ENCODE measurements at places on chromosomes 5 and 9.

DNA sequence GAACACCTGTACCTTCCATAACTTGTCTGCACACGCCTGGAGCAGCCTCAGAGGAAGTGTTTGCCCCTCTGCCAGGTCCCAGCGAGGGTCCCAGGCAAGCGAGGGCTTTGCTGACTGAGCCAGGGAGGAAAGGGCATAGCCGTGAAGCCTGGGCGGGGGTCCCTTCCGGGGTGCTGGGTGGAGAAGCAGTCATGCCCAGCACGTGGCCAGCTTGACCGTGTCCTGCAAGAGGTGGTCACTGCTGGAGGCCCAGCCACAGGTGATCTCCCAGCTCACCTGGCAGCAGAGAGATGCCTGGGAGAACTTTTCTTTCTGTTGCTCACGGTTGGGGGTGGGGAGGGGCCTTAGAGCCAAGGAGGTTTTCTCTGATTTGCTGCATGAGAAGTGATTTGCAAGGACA lies 195.3 kb downstream of the CACNA1B start:
- DNase-seq: no peak

DNA sequence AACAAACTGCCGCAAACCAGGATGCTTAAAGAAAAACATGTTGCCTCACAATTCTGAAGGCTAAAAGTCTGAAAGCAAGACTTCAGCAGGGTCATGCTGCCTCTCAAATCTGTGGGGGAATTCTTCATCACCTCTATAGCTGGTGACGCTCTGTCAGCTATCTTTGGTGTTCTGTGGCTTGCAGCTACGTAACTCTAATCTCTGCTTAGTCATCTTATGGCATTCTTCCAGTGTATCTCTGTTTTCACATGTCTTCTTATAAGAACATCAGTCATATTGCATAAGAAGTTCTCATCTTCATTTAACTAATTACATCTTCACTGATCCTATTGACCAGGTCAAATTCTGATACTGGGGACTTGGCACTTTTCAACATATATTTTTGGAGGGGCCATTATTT lies 243.0 kb downstream of the CDH10 start:
- DNase-seq: no peak

- no peak for DNase-seq
Observed at GRCh38 chr5:132253452-132254320, 3.8 kb upstream of the PDLIM4 start.

- no peak for DNase-seq
Observed at GRCh38 chr5:140540227-140540626, 7.2 kb upstream of the EIF4EBP3 start.

GRCh38 chr5:160469156-160470144 lies 47.8 kb downstream of the PTTG1 start:
- no peak for DNase-seq

DNA sequence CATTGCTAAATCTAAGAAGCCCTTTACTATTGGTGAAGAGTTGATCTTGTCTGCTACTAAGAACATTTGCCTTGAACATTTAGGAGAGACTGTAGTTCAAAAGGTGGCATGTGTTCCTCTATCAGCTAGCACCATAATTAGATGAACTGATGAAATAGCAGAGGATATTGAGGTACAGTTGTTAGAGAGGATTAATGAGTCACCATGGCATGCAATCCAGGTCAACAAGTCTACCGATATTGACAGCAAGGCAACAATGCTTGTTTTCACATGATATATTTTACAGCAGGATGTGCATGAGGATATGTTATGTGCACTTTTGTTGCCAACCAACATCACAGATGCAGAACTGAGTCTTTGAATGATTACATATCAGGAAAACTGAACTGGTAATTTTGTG lies 134.3 kb upstream of the CDH9 start:
- no peak for DNase-seq

DNA sequence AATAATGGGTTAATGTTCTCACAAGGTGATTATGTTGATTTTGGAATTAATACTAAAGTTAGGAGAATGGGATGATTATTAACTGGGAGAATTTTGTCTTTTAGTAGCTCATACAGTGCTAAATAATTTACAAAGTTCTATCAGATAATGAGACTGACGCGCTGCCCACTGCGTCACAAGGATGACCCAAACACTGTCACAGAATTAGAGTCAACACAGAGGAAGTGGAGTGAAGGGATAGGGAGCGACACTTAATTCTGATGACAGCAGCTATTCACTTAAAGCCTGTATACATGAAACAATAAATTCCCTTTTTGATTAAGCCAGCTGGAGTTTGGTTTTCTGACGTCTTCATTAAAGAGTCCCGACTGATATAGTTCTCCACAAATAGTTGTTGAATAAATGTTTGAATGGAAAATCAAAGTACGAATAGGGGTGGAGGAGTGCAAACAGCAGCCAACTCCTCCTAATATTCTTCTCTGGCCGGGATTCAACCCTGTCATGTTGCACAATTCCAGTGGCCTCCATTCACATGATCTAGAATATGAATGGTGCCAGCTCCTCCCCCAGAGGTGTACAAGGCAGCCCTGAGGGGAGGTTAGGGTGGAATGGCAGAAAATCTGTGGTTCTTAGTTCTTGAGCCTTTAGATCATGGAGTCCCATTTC lies 140.3 kb downstream of the PCSK1 start:
- DNase-seq: no peak

- DNase-seq: no peak
Observed at GRCh38 chr9:94108584-94108983, 24.3 kb downstream of the PTPDC1 start.

GRCh38 chr5:97549496-97549895 lies 366.4 kb upstream of the RIOK2 start:
- no peak for DNase-seq

DNA sequence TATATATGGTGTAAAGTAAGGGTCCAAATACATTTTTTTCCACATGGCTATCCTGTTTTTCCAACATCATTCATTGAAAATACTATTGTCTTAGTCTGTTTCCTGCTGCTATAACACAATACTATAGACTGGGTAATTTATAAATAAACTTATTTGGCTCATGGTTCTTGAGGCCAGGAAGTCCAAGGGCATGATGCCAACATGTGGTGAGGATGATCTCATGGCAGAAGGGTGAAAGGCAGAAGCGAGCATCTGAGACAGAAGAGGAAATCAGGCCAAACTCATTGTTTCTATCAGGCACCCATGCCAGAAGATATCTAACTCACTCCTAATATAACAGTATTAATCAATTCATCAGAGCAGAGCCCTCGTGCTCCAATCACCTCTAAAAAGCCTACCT lies 42.6 kb downstream of the ANKRD55 start:
- no peak for DNase-seq

DNA sequence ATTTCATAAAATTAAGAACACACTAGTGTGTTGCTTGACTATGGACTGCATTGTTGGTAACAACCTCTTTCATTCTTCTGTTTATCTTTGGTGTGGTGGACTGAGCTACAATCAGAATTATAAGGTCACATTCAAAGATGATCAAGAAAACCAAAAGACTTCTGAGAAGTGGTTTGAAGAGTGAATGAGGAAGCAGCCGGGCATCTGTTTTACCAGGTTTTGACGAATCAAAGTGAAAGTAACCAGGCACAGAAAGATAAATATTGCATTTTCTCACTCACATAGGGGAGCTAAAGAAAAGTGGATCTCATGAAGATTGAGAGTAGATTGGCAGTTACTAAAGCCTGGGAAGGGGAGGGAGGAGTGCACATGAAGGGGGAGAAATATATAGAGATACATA lies 589.1 kb downstream of the ZNF608 start:
- DNase-seq: no peak
